ENCODE measurements at places on chromosomes 2 and 18.

DNA sequence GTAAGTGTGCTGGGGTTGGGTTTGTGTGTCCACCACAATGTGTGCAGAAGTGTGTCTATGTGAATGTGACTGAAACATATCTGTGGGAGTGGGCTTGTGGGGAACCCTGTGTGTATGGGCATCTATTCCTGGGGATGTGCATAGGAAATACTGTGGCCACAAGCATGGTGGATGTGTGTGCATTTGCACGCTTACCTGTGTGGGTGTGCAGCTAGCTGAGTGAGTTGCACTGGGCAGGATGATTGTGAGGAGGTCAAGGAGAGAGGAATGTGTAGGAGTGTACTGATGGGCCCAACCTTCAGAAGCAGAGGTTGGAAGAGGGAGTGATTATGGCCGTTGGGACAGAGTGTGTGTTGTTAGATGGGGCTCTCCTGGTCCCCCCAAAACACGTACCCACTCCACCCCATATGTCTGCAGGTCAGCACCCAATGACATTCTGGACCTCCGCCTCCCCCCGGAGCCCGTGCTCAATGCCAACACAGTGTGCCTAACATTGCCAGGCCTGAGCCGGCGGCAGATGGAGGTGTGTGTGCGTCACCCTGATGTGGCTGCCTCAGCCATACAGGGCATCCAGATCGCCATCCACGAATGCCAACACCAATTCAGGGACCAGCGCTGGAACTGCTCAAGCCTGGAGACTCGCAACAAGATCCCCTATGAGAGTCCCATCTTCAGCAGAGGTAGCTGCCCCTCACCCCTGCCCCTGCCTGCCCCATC, 1.2 kb downstream of the WNT10A start:
- peak; percentile 73 for DNase-seq

DNA sequence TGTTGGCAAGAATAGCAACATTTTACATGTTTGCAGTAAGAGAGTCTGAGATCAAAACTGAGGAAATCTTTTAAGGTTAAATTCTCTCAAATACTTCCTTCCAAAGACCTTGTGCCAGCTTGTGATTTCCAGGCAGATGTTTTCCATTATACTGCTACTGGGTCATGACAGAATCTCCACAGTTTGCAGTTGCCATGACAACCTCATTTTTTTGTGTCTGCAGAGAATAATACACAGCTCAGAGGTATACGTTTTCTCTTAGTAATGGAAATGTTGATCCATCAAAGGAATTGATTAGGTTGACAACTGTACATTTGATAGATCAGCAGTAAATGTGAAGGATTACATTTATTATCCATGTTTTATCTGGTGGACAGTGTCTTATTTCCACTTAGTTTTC, 29.1 kb upstream of the CSRNP3 start:
- no peak for DNase-seq

- DNase-seq = no peak
These were observed 68.8 kb upstream of the SMAD7 start for GRCh38 chr18:49019446-49020045.

DNA sequence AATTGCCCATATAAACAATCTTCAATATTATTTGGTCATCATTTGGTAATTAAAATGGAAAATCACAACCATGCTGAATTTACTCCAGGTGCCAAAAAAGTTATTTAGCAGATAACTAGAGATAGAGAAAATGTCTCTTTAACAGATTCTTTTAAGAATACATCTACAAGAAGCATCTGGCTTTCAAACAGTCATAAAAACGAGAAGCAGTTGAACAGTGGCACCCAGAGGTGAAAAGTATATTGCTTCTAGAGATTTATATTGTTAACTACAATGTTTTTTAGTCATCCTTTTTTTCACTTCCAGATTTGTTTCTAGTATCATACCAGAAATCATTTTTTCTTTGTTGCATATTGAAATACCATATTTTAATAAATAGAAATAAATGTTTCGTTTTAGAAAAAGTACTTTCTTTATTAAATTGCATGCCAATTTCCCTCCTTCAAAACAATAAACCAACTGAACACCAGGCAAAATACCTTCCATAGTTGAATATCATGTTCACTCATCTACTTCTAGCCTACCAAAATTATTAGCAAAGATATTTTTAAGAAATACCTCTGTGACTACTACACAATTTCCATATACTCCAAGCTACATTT, 65.4 kb upstream of the HNRNPA3 start:
- DNase-seq = no peak

- DNase-seq = no peak
These were observed 58.0 kb downstream of the SRD5A2 start for GRCh38 chr2:31522786-31523185.

DNA sequence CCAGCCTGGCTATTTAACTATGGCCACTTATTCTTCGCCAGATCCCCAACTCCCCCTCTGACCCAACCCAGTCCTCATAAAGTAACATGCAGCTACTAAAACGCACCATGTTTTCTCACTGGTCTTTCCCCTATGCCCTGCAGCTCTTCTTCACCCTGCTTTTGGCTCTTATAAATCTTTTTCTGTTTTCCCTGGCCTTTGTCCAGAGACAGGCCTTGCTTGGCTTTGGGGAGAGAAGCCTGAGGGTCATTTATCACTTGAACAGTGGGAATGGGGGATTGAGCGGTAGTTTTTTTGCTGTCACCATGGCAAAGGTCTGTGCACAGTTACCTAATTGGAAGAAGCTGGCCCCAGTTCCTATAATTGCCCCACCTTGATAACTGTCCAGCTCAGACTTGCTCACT, 202.9 kb upstream of the NT5C1B start:
- no peak for DNase-seq

- no peak for DNase-seq
These were observed 48.2 kb downstream of the RPL37A start for GRCh38 chr2:216546641-216547403.

DNA sequence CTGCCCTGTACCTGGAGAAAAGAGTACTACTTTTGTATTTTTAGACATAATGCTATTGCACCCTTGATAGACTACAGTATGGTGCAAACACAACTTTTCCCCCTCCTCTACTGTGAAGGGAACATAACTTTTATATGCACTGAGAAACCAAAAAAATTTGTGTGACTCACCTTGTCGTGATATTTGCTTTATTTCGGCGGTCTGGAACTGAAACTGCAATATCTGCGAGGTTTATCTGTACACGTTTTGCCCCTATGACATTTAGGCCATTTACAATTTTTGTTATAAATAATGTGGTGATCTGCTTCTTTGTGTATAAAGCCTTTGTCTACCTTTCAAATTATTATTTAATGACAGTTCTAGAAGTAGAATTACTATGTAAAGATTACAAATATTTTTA, 34.4 kb upstream of the AAK1 start:
- DNase-seq = no peak

DNA sequence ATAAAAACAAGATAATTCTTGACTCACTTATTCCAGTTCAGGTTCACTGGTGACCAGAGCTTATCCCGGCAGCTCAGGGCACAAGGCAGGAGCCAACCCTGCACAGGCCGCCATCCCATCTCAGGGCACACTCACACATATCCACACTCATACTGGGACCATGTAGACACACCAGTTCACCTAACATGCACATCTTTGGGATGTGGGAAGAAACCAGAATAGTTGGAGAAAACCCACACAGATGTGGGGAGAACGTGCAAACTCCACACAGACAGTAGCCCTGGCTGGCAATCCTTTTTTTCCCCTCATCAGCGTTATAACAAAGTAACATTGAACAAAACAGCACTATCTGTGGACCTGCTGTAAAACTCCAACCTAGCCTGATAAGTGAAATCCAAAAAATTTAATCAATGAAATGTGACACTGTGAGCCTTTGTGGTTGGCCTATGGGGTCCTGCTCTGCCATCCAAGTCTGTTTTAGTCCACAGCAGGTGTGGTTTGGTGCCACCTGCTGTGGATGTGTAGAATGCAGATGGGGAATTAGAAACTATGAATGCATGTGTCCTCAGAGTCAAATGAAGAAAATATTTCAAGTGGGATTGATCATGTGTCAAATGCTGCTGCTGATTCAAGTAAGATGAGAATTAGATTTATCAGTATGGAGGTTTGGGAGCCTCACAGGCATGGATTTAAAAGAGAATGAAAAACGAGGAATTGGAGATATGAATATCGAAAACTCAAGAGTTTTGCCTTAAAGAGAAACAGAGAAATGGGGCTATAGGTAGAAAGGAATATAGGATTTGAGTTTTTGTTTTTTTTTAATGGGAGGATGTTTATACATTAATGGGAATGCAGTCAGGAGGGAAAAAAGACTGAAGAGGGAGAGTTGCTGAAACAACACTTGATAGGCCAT, 47.0 kb downstream of the UGP2 start:
- DNase-seq = no peak

DNA sequence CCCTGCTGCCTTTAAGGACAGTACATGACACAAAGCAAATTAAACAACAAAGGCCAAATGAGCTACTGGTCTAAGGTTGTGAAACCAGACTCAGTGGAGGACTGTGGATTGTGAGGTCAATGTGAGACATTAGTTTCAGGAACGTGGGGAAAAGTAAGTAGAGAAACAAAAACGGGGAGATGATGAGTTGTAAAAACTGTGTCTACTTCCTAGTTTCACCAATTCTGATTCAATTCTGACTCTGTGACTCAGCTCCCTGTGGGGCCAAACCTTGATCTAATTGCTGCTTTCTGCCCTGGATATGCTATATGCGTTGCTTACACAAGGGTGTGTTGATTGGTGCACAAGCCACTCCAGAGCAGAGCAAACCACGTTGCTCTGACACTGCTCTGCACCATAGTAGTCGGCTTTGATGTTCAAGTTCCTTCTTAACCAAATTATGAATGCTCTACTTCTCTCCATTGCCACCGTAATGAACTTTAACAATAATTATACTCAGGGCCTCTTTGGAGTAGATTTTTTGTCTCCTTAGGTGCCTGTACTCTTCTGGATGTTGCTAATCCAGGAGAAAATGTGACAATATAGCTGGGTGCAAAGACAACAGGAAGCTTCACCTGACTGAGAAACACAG, 1640.1 kb upstream of the CELF4 start:
- DNase-seq = no peak

- no peak for DNase-seq
These were observed 763 bp upstream of the OLA1 start for GRCh38 chr2:174248998-174249592.

Measured in aorta (tissue), 5 donors.